ENCODE measurements at places on chromosomes 12 and 14.
A peak's percentile ranks its signal among the peaks of the same experiment; 100 is the strongest.

GRCh38 chr14:74160763-74161162 is 76.0 kb downstream of the LIN52 start:
- no peak for DNase-seq

- DNase-seq: no peak
Observed at GRCh38 chr12:25755136-25755970, 202.3 kb upstream of the LMNTD1 start.

GRCh38 chr12:92134638-92135274 is 10.9 kb downstream of the BTG1 start:
- peak; percentile 63 for DNase-seq

- no peak for DNase-seq
Observed at GRCh38 chr12:6230321-6231110, 30.3 kb downstream of the CD9 start.

Measured in GM03348 (cell line).